ENCODE measurements at places on chromosomes 1 and 21.

GRCh38 chr1:226738995-226739695, at the start of gene ITPKB:
ITPKB (minus strand) TSS chr1:226739282; CDS start chr1:226737458, 1,824 bp downstream.
- DNase-seq, result no peak

GRCh38 chr21:25837533-25838265, 102.9 kb downstream of the GABPA start:
- DNase-seq, result no peak

DNA sequence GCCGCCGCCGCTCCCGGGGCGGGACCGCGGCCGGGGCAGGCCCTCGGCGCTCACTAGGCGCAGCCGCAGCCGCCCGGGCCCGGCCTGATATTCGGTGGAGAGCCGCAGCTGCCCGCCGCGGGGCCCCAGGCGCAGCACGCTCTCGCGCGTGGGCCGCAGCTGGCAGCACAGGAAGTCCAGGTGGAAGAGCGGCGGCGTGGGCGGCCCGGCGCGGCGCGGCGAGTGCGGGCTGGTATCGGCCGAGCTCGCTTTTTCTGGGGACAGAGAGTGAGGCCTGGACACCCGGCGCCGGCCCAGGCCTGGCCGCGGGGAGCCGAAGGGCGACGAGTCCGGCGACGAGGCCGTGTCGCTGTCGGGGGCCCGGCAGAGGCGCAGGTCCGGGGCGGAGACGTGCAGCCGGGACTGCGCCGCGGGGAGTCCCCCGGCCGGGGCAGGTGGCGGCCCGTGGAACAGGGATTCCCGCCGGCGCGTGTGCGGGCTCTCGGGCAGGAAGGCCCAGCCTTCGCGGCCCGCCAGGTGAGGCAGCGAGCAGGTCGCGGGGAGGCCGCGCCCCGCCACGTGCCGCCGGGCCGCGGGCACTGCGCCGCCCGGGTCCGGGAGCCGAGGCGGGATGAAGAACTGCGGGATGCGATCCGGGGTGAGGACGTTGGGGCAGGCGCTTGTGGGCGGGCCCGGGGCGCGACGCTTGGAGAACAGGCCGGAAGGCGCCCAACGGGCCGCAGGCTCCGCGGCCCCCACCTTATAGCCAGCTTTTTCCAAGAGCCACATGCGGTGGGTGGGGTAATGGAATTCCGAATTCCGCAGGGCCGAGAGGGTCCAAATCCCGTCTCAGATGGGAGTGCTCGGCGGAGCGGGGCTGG, 1.2 kb downstream of the C2CD4D start:
- DNase-seq, result no peak

- no peak for DNase-seq
Measured at GRCh38 chr1:119485201-119485600, 21.8 kb upstream of the HSD3B1 start.

DNA sequence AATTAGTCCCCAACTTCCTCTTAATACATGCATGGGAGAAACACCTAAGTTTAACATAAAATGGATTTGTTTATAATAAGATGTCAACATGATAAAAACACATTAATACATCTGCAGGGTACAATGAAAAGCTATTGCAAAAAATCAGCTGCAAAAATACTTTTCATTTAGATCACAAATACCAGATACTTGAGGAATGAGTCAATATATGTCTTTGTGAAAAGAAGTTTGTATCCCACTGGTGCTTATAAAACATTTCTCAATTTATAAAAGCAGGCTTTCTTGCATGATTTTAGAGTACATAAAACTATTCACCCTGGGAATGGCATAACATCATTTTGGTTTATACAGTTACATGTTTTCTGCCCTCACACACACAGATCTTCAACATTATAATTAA, 18.6 kb upstream of the PRKAA2 start:
- DNase-seq, result no peak

DNA sequence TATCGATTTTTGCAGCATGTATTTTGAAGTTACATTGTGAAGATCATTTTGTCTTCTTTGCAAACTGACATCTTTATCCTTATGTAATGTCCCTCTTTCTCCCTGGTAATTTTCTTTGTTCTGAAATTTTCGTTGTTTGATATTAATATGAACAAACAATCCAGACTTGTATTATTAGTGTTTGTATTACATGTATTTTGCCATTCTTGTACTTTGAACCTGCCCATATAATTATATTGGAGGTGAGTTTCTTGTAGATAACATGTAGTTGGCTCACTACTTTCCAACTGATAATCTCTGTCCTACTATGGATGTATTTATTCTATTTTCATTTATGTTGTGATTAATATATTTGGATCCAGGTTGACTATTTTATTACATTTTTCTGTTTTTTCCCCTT, 27.1 kb downstream of the OBSCN start:
- DNase-seq, result no peak

GRCh38 chr1:36304521-36304920, 1.6 kb upstream of the SH3D21 start:
- no peak for DNase-seq

DNA sequence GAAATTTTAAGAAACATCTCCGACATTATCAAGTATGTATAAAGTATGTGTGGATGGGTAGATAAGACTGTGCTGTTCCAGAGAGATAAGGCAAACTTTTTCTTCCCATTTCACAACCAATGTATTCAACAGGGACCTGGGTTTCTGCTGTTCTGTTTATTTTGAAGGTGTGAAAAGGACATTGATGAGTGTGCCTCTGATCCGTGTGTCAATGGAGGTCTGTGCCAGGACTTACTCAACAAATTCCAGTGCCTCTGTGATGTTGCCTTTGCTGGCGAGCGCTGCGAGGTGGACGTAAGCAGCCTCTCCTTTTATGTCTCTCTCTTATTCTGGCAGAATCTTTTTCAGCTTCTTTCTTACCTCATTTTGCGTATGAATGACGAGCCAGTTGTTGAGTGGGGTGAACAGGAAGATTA, 174.0 kb downstream of the CRB1 start:
- DNase-seq, result no peak

GRCh38 chr1:207031632-207032264, 808 bp downstream of the C1orf116 start:
- no peak for DNase-seq

GRCh38 chr1:165467706-165468105, 22.8 kb upstream of the RXRG start:
- DNase-seq, result peak; percentile 8

Measured in caudate nucleus (tissue), 63 donors.